ENCODE measurements at places on chromosomes 1 and 21.
A peak's percentile ranks its signal among the peaks of the same experiment; 100 is the strongest.

DNA sequence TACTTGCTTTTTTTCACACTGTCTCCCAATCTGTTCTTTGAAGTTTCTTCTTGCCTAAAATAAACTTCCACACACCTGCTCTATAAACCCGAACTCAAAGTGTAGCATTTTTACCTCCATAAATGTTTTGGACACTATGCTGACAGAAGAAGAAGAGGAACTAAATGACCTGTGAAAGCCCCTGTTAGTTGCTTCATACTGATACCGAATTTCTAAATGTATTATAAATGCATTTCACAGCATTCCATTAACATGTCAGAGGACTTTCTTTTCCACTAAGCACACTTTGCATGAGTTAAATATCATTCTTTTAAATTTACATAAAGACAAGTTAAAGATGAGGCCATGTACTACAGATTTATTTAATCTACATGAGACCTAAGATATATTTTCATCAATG lies 281.0 kb downstream of the SMYD3 start:
- DNase-seq: no peak

GRCh38 chr1:198374288-198374687 lies 166.2 kb downstream of the ATP6V1G3 start:
- DNase-seq: no peak

DNA sequence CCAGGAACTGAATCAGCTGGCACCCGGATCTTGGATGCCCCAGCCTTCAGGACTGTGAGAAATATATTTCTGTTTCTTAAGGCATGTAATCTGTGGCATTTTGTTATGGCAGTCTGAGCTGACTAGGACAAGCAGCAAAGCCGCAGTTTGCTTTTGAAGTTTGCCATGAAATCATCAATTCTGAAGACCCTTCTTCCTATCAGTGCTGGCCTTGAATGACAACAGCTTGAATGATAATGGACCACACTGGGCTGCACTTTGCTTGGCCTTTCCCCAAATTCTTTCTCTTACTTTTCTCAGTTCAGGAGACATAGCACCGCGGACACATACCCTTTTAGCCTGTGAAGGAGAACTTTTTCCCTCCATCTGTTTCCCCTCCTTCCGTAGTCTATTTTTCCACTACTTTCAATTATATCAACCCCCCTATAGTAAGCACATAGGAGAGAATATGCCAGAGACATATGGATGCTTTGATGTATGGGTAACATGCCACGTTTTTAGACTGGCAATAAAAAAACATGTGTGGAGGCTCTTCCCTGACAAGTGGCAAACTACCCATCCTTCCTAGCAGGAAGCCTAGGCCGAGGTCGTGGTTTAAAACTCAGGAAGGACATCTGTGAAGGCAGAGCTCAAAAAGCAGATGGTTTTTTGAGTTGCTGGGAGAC lies 42.9 kb downstream of the HLX start:
- no peak for DNase-seq

- no peak for DNase-seq
These were observed 58.6 kb upstream of the NBPF3 start for GRCh38 chr1:21381354-21381753.

DNA sequence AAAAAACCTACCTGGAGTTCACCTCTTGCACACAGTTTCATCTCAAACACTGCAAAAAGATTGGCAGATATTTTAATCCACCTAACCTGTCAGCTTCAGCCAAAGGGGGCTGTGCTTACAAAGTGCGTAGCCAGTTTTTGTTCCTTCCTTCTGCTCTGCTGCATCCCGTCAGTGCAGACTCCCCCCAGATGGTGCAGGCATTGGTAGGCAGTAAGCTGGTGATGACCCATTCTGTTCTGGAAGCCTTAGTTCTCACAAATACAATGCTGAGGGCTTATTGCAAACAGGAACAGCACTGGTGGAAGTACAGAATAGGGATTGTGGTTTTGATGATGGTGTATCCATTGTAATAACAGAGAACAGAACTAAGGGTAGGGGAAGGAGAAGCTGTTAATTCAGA lies 239.5 kb downstream of the RYR2 start:
- DNase-seq: no peak

GRCh38 chr21:16047904-16048303 lies 318.1 kb downstream of the USP25 start:
- DNase-seq: no peak

- DNase-seq: no peak
These were observed 2.7 kb downstream of the COLGALT2 start for GRCh38 chr1:184034761-184035379.

GRCh38 chr1:159214149-159214760 lies 9.6 kb downstream of the ACKR1 start:
- DNase-seq: peak; percentile 81

GRCh38 chr1:207084701-207085180 lies 3.9 kb upstream of the C4BPB start:
- DNase-seq: peak; percentile 76

DNA sequence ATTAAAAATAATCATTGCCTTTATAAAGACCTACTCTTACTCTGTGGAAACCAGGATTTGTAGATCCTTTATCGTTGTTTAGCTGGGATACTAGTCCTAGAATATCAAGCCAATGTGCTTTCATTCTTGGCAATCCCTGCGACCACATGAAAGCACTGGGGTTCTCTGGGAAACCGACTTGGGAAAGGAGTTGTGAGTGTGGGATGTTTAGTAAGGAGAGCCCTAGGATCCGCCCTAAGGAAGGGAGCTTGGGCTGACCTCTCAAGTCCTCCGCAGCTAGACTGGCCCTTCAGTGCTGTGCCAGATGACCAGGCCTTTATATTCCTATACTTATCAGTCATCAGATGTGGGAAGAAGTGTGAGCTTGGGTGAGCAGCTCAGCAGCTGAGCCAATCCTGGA lies 5.2 kb upstream of the KRTAP19-8 start:
- no peak for DNase-seq

DNA sequence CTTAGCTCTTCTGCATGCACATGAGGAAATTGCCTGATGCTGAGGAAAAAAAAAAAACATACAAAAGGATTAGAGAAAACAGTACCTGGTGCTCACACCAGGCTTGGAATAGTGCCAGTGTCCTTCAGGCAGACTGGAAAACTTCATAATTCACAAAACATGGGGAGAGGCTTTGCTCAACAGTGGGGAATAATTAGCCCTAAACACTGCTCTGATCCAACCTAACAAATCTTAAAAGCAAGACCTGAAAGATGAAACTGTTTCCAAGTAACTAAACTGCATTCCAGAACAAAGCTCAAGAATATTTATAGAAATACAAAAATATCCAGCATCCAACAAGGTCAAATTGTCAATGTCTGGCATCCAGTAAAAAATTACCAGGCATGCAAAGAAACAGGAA lies 124.8 kb downstream of the AK5 start:
- DNase-seq: no peak

- DNase-seq: no peak
These were observed 5.8 kb downstream of the LINGO4 start for GRCh38 chr1:151799179-151800022.

GRCh38 chr1:4468386-4468785 lies 186.0 kb upstream of the AJAP1 start:
- no peak for DNase-seq

DNA sequence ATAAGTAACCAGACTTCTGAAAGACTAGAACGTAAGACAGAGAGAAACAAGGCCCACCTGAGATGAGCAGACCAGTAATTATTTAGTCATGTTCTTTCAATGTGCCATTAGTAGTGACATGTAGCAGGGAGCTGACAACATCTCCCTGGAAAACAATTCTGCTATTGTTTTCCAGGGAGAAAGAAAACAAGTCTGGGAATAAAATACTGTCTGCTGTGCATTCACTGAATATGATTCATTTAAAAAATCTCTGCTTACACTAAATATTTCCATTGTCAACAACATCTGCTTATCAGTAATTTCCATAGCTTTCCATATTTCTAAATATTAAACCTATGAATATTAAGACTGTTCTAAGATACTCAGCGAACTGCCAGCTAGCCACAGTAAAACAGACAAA lies 80.0 kb downstream of the VCAM1 start:
- DNase-seq: no peak

DNA sequence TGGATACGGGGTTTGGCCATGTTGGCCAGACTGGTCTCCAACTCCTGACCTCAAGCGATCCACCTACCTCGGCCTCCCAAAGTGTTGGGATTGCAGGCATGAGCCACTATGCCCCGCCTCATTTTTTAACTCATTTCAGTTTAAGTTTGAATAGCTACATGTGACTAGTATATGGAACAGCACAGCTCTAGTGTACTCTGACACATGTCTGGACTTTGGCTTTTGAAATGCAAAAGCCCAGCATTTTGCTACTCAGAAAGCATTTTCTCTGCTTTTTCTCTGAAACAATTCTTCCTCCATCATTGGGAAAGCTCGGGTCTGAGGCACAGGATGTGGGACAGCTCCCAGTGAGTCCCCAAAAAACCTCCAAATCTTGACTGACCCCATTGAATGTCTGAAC lies 4.0 kb upstream of the SSR2 start:
- DNase-seq: no peak

- no peak for DNase-seq
These were observed 2.0 kb upstream of the LIN28A start for GRCh38 chr1:26408604-26409003.

- no peak for DNase-seq
These were observed 64.3 kb upstream of the LRRC8B start for GRCh38 chr1:89460325-89460724.

DNA sequence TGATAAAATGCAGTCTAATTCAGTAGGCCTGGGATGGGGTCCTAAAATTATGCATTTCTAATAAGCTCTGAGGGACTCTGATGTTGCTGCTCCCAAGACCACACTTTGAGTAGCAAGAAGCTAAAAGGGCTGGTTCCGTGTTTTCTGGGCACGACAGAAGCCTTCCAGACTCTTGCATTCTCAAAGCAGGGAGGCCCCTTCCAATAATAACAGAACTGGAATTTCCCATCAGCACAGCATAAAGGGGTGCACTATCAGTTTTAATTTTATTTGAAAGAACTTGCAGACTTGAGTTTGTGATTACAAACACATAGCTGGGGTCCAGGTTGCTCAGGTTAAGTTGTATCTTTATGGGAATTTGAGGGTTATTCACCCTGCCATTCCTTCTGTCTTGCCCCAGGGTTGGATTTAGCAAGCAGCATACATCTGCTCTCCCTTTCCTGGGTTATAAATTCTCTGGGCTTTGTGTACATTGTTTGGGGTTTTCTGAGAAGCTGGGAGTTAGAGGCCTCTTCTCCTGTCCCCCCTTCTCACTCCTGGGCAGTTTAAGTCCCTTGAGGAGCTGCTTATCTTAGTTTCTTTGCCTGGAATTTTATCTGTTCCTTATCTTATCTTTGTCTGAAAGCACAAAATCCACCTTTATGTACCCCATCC lies 94.2 kb upstream of the SLC2A1 start:
- DNase-seq: no peak

- no peak for DNase-seq
These were observed 9.3 kb downstream of the WNT3A start for GRCh38 chr1:228016181-228016510.

GRCh38 chr21:46005081-46005480 lies 23.5 kb downstream of the COL6A1 start:
- no peak for DNase-seq

DNA sequence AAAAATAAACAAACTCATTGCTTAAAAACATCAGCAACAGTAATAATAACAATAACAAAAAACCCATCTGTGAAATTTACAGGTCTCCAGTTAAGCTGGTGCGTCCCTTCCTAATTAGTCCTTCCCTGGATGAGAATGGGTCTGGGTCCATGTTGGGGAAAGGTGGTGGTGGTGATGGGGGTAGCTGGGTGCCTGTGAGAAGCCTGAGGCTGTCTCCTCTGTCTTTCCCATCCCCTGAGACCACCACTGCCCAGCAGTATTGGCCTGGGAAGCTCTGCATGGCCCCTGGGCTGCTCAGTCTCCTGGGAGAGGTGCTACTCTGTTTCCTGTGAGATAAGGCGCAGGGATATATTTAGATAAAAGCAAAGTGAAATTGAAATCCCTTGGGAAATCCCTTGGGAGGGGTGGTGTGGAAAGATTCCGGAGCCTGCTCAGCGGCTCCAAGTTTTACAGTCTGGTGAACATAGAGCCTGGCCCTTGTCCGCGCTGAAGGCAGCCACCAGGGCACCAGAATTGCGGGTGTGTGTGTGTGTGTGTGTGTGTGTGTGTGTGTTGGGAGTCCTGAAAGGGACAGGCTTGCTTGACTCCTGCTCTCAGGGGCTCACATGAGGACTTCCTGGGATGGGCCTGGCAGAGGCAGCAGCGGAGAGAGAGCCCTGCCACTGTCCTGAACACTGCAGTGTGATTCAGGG lies 150.2 kb downstream of the FOXD2 start:
- DNase-seq: no peak

GRCh38 chr1:201715801-201716741 lies 112.9 kb upstream of the IPO9 start:
- no peak for DNase-seq

GRCh38 chr1:111318523-111318922 lies 27.9 kb downstream of the CHIA start:
- no peak for DNase-seq

DNA sequence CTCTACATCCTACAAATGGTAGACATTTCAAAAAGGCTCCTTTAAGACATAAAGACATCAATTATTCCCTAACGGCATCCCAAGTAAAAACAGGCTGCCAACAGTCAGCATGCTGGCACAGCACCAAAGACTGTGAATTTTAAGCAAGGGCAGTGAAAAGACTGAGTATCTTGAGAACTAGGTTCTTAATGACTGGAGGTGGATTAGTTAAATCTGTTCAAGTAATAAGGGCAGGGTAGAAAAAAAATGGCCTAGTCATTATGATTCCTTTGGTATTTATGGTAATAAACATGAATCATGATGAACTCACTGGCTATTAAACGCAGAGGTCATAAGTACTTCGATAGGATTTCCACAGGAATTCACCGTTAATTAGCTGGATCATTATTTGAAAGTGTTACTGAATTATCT lies 75.2 kb downstream of the KIFAP3 start:
- no peak for DNase-seq

DNA sequence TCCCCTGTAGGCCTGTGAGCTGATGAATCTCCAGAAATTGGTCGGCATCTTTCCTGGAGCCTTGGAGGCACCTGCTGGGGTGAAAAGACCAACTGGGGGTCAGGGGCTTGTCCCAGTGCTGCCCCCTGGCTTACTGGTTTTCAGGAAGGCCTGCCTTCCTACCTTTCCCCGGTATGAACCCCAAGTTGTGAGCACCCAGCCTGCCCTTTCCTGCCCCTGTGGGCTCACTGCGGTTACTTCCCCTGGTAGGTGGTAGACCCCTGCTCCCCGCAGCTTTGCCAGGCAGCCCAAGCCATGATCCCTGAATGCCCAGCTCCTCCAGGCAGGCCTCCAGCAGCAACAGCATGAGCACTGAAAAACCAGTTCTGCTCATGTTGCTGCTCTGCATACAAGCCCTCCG lies 10.2 kb downstream of the DMRTB1 start:
- no peak for DNase-seq

DNA sequence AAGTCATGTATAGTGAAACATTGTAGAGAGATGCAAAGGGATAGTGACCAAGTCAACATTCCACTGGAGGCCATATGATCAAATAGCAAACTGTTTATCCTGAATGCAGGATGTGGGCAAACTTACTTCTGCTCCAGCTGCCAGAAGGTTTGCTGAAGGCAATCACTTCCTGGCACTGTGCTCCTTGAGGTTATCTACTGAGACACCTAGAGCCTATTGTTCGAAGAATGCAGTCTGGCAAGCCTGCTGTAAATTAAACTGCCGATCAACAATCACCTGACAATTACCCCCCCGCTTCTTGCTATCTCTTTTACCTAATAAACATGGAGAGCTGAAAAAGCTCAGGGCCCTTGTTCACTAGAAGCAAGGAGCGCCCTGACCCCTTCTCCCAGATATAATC lies 139.4 kb upstream of the B3GALT2 start:
- no peak for DNase-seq

Measured in erythroblast (primary cell).